ENCODE measurements at places on chromosomes 11 and 22.
A peak's percentile ranks its signal among the peaks of the same experiment; 100 is the strongest.

DNA sequence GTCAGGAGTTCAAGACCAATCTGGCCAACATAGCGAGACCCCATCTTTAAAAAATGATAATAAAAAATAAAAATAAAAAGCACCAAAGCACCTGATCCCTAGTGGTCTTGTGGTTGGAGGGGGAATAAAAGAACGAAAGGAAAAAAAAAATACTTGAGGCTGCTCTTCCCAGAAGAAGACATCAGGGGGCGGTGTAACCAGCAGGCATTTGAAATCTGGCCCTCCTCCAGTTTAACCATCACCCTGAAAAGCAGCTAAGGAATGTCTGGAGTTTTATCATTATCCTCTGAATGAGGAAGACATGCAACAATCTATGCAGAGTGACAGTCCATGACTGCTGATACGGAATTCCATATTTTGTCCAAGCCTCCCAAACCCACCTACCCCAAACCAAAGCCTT lies 5.6 kb upstream of the KCTD17 start:
- no peak for DNase-seq

DNA sequence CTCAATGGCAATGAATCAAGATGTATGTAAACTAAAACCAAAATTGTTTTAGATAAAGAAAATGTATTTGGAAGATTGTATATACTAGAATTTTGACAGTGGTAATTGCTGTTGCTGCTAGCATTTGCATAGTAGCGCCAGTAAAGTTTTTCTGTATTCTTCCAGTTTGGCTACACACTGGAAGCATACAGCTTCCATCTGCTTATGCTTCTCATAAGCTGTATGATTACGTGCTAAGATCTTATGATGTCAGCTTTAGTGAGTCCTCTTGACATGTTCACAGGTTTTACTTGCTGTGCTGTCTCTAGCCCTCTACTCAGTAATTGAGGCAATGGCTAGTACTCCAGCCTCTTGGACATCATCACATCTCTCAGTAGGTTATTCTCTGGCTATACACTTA lies 256.3 kb downstream of the DDX10 start:
- DNase-seq: no peak

DNA sequence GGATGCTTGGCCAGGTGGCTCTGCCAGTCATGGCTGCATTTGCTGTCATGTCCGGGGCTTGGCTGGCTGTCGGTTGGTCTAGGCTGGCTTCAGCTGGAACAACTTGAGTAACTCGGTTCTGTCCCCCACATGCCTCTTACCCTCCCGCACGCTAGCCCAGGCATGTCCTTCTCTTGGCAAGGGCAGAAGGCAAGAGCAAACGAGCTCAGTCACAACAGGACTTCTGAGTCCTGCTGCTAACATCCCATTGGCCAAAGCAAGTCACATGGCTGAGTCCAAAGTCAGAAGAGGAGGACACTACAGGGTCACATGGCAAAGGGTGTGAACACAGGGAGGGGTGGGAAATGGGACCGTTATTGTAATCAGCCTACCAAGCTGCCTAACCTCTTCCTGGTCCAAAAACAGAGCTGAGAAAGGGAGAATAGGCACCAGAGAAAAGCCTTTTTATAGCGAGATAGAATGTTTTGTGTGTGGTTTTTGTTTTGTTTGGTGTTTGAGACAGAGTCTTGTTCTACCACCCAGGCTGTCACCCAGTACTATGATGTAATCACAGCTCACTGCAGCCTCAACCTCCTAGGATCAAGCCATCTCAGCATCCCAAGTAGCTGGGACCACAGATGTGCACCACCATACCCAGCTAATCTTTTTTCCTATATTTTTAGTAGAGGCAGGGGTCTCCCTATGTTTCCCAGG lies 81.9 kb downstream of the MN1 start:
- DNase-seq: no peak

DNA sequence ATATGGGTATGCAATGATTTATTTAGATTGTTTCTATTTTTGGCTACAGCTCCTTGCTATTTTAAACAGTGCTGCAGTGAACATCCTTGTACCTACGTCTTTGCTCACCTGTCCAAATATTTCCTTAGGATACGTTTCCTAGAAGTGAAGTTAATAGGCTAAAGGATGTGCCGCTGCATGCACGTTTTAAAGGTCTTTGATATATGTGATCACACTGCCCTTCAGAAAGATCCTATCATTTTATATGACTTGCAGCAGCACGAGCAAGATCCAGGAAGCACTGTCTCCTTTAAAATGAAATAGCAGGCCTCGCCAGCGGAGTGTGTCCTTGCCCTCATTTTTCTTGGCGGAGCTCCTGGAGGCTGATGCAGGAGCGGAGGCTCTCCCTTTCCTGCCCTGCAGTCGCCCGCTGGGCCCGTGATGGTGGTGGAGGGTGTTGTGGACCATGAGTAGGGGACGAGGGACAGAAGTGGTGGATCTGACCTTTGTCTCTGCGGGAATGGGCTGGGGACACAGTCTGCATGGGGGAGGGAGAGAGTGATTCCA lies 19.4 kb downstream of the RPS6KA4 start:
- DNase-seq: no peak

- DNase-seq: no peak
Measured at GRCh38 chr11:62602141-62603071, 741 bp upstream of the MTA2 start.

- no peak for DNase-seq
Measured at GRCh38 chr11:91129596-91129995, 906.7 kb upstream of the CHORDC1 start.

DNA sequence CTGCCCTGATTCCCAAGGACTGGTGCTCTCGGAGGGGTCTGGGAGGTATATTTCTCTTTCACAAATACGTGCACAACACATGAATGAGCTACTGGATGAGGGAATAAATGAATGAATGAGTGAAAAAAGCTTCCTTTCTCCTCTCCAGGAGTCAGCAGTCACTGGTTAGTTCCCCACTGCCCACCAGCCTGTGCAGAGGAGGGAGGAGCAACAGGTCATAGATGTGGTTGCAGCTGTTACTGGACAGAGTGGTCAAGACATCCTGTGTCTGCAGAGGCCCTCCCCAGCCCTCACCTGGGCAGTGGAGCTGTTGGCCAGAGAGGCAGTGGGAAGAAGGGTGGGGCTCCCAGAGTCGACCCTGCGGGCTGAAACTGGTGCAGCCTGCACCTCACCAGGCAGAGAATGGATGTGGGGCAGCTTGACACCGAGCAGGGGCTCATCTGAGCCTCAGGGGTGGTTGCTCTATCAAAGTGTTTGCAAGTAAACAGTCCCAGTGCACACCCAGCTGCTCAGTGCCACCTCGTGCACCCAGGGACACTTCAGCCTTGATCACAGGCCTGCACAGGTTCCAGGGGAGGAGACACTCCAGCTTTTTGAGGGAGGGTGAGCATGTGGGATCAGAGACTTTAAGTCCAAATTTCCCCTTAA lies 1.4 kb upstream of the VPREB1 start:
- DNase-seq: no peak

- no peak for DNase-seq
Measured at GRCh38 chr11:5293028-5293427, 8.7 kb downstream of the OR51B4 start.

DNA sequence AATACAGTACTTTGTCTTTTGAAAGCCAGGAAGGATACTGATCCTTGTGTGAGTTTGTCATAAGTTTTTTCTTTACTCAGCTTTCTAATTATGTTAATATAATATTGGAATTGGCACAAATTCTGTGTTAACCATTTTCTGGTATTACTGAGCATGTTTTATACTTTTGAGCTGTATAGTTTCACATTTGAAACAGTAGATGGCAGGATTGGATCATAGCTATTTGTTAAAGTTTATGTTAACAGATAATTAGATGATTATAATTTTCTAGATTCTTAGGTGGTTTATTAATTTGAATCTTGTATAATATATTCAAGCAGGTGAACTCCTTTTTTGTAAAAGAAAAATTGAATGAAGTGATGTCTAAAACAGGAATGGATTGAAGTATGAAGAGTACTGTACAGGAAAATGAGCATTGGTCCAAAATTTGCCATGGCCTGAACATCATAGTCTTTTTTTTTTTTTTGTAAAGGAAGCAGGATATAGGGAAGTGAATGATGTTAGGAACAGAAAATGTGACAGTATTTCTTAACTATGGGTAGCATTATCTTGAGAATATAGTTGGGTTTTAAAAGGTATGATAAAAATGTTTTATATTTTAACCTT lies 102.0 kb downstream of the CYP2R1 start:
- no peak for DNase-seq

- no peak for DNase-seq
Measured at GRCh38 chr22:49930596-49931412, 12.4 kb downstream of the CRELD2 start.

DNA sequence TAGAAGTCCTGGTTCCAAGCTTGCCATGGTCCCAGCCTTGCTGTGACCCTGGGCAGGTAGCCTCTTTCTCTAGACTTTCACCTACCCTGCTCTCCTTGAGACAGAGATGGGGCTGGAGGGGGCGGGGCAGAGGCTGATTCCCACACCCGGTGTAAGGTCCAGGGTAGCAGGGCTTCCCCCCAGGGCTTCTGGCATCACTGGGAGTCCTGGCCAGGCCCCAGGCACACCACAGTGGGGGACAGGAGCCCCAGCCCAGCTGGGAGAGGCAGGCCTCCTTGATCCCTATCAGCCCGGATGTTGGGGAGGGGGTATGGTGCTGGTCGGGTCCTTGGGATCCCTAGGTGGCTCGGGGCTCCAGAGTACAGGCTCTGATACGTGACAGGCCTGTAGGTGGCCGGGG lies 1.7 kb upstream of the NUDT8 start:
- no peak for DNase-seq

GRCh38 chr11:129917231-129917630 lies 21.9 kb upstream of the NFRKB start:
- no peak for DNase-seq

DNA sequence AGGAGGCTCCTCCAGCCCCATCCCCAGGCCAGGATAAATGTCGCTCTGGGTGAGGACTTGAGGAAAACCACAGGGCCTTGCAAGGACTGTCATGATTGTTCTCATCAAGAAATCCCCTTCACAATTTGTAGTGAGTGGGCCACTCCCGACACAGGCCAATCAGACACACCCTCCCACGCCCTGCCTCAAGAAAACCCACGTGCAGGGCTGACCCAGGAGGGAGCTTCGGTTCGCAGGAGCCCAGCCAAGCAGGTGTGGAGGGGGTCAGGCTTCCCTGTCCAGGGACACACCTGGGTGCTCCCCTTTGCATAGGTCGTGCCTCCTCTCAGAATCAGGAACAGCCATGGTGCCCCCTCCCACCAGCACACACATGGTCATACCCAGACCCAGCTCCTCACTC lies 43.2 kb downstream of the SHANK2 start:
- DNase-seq: no peak

GRCh38 chr22:39664485-39665200 lies 94.1 kb downstream of the CACNA1I start:
- DNase-seq: no peak

- DNase-seq: no peak
Measured at GRCh38 chr11:77046060-77046501, 11.9 kb downstream of the B3GNT6 start.

DNA sequence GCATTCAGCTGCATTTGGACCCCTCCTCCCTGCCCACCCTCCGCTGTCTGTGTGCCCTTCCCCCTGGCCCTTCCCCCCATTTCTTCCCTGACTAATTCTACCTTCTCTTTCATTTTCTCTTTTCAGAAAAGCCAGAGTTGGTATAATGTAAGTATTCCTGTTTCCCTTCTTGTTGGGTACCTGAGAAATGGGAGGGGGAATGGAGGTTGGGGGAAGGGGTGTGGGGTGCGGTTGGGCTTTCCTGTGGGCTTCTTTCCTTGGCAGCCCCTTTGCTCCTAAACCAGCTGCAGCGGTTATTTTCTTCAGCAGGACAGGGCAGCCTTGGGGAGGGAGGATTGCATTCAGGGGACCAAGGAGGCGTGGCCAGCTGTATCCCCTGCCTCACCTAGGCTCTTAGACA lies 70.2 kb downstream of the SCN3B start:
- DNase-seq: no peak

GRCh38 chr22:44755956-44756361 lies 3.6 kb downstream of the ARHGAP8 start:
- DNase-seq: no peak

- no peak for DNase-seq
Measured at GRCh38 chr11:83039566-83039965, 32.1 kb downstream of the RAB30 start.

DNA sequence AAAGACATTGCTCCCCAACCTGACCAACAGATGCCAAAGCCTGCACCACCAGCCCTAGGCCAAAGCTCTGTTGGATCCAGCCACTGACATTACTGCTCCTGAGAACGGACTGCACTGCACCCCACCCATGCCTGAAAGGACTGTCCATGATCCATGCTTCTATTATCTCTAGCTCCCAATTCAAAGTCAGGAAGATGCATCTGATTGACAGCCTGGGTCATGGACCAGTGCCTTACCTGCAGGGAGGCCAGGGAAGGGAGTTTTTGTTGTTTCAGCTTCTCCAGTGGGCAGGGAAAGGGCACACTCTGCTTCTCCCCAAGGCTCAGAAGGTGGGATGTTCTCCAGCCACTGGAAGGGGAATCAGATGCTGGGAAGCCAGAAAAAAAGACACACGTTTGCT lies 4.8 kb upstream of the PRDM11 start:
- DNase-seq: no peak

DNA sequence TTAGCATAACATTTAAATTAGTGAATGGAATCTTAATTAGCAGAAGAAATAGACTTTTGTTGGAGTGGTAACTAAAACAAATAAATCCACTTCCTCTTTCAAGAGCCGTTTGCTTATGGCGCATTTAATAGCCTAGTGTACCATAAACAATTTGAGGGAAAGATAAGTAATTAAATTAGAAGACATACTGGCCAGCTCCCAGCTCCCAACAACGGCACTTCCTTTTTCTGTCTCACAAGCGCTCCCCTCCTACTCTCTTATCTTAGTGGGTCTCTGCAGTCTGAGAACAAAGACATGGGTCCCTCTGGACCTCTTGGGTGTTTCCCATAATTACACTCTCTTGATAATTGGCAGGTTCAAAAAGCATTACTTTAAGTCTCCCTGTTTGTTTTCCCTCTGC lies 146.0 kb downstream of the OPCML start:
- DNase-seq: no peak

DNA sequence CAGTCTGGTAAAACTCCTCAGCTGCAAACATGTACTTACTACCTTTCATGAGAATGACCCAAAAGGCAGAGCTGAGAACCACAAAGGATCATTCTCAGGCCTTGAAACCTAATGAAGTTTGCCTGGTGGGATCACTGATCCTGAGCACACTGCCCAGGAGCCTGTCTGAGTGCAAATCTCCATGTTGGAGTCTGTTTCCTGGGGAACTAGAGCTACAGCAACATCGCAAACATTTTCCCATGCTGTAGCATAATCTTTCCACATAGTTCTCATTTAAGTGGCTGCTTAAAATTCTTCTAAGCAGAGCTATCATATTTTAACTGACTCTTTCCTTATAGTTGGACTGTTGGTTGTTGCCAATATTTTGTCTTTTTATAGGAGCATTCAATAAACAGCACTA lies 58.5 kb downstream of the GUCY1A2 start:
- DNase-seq: peak; percentile 18

- DNase-seq: no peak
Measured at GRCh38 chr11:64085906-64086257, 50.2 kb downstream of the FLRT1 start.

DNA sequence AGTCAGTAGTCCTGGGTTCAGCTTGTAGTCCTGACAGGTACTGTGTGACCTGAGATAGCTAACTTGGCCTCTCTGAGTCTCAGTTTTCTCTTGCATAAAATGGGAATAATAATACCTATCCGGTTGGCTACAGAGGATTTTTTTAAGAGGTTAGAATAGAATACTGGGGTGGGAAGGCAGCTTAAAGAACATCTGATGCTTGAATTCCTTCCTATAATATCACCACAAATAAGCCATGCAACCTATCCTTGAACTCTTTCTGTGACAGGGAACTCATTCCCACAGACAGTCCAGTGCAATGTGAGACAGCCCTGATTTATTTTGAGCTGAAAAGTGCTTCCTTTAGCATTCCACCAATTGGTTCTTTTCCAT lies 110.1 kb downstream of the CCDC81 start:
- no peak for DNase-seq

Measured in AG09319 (cell line).